ENCODE measurements at places on chromosomes 5 and 9. TPM values are rescaled to one million over a fixed set of nuclear protein-coding genes. Genes with fewer than 3 reads are reported as not detected.
A peak's percentile ranks its signal among the peaks of the same experiment; 100 is the strongest.

BAAT gene
- 0.14 TPM for total RNA-seq

DMRTA1 gene
- 2.4 TPM for total RNA-seq

ZNF883 gene
- not detected for total RNA-seq

SIT1 gene
- 3.8 TPM for total RNA-seq

CNTNAP3 gene
- total RNA-seq = 6.7 TPM

ZNF300 gene
- 1.4 TPM for total RNA-seq

- DNase-seq = no peak
Observed at GRCh38 chr5:77849308-77849900, 73.3 kb upstream of the TBCA start.

- DNase-seq = no peak
Observed at GRCh38 chr5:127612441-127613141, 36.3 kb upstream of the CTXN3 start.

DNA sequence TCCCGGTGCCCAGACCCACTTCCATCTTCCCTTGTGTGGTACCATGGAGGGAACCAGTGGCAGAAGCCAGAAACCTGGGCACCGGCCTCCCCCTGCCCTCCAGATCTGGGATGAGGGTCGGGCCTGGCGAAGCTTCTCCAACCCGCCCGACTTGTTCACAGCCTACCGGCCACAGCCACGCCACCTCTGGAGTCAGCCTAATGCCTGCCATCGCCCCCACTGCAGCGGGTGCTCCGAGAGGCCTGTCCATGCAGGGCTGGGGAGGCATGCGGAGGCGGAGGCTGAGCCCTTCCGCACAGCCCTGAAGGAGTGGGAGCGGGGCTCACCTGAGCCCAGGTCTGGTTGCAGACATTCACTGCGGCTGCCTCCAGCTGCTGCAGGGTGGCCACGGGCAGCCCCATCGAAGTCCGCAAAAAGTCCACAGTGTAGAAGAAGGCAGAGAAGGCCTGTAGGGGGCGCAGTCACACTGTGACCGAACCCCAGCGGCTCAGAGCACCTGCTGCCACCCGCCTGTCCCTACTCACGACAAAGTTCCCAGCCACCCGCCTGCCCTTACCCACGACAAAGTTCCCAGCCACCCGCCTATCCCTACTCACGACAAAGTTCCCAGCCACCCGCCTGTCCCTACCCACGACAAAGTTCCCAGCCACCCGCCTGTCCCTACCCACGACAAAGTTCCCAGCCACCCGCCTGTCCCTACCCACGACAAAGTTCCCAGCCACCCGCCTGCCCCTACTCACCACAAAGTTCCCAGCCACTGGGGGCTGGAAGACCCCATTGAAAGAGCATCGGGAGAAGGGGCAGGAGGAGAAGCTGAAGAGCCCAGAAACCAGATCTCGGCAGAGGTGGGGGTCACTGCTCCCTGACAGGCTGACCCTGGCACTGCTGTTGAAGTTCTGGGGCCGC lies 3.8 kb upstream of the NPDC1 start:
- peak; percentile 82 for DNase-seq

DNA sequence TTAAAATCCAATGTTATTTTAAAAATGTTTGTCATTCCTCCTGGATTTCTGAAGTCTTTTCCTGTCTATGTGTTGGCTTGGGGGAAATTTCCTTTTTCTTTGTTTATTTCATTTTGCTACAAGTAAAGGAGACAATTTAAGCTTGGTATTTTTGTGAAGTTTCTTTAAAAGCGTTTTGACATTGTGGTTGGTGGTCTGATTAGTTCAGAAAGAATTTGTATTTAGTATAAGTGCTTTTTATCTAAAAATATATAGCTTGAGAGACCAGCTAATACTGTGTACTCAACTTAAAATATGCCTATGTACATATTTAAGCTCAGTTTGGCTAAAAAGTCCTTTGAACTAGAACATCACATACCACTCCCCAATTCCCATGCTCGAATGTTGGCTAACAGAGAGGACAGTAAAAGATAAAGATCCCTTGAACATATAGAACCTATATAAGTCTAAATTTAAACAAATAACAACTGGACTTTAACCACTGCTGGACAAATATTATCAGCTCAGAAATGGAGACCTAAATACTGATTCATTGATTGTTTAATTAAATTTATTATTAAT lies 237.6 kb downstream of the TLE4 start:
- no peak for DNase-seq

DNA sequence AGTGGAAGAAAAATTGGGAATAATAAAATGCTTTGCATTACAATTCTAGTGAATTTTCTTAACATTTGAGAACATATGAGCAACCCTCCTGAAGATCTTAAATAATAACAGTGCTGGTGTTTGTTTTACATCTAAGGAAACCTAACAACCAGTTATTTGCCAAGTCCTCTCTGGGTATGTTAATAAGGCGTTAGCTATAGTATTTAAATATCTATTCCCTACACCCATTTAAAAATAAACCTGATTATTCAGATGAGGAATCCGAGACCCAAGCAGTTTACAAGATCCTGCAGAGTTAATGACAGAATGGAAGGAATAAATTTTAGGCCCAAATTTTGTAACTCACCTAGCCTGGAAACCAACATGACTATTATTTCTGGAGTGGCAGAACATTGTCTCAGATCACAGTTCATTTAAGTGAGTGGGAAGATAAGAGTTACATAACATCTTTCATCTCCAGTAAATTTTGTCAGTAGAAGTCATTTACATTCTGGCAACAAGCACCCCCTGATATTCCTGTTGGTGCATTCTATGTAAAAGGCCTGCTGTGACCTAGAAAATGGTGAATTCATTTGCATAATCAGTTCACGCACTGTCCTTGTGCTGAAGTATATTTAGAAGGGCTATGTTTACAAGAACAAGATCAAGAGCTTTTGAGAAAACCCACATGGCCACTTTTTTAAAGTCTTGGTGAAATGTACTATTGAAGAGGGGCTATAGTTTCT lies 148.2 kb downstream of the COX7C start:
- no peak for DNase-seq

GRCh38 chr5:31563216-31563615 lies 31.1 kb downstream of the C5orf22 start:
- no peak for DNase-seq

GRCh38 chr5:67160985-67161384 lies 35.6 kb downstream of the CD180 start:
- DNase-seq = no peak

DNA sequence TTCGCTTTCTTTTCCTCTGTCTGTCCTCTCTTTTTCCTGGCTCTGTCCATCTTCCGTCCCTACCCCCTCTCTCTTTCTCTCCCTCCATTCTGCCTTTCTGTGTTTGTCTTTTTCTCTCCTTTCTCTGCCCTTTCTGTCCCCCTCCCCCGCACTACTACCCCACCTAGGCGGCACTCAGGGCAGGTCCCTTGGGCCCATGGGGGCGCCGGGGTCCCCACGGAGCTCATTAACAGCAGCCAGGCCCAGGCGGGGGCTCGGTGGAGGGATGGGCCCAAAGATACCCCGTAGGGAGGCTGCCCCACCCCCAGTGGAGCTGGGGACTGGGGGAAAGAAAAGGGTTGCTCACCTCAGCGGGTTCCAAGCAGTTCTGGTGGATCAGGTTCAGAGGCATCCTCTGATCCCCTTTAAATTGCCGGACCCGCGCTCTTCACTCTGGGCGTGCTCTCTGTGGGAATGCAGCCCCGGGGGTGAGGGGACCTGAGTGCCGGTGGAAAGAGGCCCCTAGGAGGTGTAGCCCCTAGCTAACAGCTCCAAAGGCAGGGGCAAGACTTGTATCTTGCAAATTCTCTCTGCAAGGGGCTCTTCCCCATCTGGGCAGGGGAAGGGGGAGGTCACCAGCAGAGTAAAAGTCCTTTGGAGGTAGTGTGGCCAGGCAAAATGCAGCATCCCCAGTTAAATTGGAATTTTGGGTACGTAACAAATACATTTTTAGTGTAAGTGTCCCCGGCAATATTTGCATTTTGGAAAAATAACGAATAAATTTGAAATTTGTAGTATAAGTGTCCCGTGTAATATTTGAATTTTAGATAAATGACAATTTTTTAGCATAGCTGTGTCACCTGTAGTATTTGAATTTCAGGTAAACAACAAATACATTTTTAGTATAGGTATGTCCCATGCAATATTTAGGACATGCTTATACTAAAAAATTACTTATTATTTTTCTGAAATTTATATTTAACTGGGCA lies 7.4 kb downstream of the LHX2 start:
- DNase-seq = no peak

GRCh38 chr9:108859459-108860114 lies 2.5 kb upstream of the ACTL7A start:
- DNase-seq = no peak

DNA sequence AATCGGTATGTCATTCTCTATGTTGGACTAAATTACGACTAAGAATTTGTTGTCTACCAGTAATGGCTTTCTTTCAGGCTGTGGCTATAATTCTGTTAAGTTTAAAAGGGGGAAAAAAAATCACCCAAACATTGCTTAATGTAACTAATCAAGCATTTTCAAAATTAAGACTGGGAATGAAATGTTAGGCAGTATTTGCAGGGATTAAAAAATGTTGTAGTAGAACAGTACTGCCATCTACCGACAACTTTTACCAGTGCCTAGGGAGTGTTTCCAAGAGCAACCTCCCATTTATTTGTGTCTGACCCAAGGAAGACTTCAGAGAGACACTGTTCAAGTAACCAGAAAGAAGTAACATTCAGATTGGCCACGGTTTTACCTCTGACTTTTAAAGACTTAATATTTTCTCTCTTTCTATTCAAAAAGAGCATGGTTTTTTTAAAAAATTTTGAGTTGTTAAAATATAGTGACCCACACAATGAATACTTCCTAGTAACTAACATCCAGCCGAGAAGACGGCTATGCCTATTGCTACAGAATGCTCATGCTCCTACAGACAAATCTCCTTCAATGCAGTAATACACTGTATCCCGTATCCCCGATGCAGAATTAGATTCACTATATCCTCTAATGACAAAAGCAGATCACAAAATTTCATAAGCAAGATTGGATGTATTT lies 92.4 kb downstream of the ARL15 start:
- no peak for DNase-seq

GRCh38 chr9:132610661-132611060 lies 28.3 kb downstream of the BARHL1 start:
- no peak for DNase-seq

DNA sequence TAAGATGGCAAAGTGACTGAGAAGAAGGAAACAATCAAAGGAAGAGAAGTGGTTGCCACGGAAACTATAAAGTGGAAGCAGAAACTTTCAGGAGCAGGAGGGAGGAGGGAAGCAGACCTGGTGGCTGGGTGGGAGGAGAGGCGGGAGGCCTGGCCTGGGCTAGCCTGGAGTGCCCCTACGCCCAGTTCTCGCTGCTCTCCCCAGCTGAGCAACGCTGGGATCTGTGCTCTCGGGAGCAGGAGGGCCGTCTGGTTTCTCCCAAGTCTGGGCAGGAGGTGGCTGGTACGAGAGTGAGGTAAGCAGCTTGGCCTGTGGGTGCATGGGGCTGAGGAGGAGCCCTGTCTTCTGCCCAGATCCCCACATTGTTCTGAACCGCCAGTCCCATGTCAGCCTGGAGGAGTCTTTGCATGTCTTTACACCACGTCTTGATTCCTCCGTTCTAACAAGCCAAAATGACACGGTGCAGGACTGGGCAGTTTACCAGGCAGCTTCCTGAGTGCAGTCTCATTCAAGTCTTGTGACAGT lies 15.0 kb upstream of the DAB2IP start:
- no peak for DNase-seq

DNA sequence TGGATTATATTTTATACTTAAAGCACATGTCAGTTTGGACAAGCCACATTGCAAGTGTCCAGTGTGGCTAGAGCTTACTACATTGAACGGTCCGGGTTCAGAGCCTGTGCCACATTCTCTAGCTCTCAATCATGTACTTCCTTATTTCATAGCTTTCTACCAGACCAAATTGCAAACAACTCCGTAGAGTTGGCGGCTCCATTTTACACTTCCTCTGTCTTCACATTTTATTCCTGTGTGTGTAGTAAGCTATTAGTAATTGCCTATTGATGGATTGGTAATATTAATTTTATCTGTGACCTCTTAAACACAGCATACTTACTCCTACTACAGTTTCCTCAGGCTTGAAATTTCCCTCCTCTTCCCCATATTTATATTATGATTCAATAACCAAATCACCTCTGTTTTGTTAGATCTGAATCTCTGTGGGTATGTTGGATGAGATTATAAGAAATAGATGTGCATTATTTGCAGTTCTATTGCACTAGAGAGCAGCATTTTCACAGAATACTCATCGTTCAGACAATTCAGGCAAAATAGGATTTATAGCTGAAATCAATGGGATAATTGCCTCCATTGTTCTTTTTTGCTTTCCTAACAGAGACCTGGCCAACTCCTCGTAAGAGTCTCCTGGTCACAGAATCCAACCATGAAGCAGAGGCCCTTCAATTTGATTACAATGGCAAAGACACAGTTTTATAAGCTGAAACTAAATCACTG lies 29.0 kb upstream of the C9orf72 start:
- no peak for DNase-seq

DNA sequence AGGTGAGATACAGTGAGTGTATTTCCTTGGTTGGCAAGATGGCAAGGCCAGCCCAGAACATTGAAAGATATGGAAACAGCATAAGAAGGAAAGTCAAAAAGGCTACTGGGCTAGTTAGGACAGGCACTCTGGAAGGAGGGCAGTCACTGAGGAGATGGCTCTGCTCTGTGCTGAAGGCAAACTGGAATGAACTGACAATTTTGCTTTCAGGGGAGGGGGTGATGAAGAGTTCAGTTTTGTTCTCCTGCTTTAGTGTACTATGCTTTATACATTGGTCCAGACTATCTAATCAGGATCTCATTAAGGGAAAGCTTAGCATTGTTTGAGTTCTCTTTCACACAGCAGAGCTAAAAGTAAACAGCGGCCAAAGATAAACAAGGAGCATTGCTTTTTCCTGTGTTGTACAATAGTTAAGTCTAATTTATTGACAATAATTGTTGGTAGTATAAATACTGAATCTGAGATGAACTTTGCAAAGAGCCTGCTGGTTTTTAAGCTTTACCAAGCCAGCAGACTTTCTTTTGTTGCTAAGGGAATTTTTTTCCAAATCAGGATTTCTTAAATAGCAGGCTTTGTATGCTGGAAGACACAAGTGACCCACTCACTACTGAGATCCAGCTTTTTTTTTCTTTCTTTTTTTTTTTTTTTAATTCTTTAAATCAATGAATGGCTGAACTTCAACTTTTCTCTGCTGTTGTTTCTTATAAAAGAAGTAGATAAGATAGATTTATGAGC lies 355.5 kb downstream of the ARRDC3 start:
- no peak for DNase-seq

DNA sequence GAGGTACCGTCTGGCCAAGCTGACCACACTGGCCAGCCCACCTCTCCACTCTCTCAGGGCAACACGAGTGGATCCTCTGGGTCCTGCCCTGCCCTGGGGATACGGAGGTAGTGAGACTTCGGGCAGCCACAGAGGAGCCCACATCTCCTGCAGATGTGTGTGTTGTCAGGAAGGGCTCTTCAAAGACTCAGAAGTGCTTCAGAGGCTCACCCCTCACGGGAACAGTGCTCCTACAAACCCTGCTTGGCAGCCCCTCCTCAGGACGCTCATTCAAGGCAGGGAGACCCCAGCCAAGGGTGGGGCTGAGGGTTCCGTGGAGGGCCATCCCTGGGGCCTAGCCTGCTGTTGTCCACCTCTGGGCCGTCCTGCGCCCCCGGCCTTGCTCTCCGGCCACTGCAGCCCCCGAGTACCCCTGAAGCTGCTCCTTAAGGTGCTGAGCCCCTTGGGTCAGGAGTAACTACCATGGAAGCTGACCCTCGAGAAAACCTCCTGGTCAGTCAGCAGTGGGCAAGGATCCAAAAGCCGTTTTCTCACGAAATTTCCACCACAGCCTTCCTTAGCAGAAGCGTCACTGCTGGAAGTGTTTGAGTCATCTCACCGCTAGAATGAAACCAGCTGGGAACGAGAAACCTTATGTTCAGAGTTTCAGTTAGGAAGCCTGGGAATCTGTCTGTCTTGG lies 23.2 kb upstream of the LRRC14B start:
- no peak for DNase-seq

GRCh38 chr9:114417511-114417910 lies 29.7 kb upstream of the AKNA start:
- no peak for DNase-seq
